CD8-positive, alpha-beta memory T cell (primary cell): ENCODE measurements at places on chromosomes 3 and 15.

DNA sequence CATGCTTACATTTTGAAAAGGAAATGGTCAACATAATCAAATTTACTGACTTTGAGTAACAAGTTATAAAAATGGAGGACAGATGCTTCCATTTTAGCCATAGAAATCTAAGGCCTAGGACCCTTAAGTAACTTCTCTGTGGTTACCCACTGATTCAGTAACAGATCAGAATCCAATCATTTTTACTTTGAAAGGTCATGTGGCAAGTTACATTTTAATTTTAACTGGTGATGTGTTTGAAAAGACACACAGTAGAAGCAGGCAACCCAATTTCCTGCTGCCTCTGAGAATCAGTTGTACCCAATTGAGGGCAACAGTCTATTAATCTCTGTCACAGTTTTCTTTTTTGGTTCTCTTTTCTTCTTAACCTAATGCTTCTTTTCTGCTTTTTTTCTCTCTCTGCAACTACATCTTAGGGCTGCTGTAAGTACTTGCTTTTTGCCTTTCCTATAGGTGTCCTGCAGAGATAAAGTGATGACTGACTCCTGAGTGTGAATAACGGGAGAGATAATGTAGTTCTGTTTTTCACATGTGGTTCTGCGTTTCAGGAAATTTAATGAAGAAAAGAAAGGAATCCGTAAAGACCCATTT is 3.3 kb downstream of the ZWILCH start:
- DNase-seq: no peak

- no peak for DNase-seq
Measured at GRCh38 chr15:55250392-55250791, 39.2 kb downstream of the RAB27A start.

GRCh38 chr3:183954875-183955274 is 62.8 kb downstream of the ABCC5 start:
- no peak for DNase-seq

GRCh38 chr3:58621086-58621830 is 44.1 kb upstream of the FAM107A start:
- DNase-seq: no peak

DNA sequence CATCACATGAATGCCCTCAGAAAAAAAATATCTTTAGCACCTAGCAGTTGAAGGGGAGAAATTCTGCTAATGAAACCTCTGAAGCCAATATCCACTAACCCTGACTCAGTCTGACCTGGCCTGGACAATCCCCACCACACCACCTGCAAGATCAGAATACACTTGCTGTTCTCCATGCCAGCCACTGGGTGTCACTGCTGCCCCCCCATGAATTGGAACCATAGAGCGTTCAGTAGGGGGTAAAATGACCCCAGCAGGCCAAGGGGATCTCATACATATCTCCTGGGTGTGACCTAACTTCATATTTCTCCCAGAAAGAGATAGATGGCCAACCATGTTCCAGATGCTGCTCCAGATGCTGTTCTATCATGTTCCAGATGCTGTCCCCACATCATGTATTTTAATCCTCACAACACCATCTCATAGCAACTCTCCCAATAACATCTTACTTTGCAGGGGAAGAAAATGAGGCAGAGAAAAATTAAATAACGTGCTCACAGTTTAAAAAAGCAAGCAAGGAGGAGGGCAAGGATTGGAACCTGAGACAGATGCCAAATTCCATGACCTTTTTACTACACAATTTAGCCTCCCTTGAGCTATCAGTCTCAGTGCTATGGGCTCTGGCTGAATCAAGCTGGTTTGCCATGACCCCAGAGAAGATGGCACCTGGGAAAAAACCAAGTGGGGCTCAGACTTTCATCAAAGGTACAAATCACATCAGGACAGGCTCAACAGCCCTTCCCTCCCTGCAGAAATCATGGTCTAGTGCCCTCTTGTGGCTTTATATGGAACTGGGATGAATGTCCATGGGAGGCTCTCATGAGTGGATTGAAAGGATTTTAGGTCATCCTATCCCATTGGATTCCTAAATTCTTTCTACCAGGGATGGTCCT is 12.4 kb downstream of the NTRK3 start:
- DNase-seq: no peak

DNA sequence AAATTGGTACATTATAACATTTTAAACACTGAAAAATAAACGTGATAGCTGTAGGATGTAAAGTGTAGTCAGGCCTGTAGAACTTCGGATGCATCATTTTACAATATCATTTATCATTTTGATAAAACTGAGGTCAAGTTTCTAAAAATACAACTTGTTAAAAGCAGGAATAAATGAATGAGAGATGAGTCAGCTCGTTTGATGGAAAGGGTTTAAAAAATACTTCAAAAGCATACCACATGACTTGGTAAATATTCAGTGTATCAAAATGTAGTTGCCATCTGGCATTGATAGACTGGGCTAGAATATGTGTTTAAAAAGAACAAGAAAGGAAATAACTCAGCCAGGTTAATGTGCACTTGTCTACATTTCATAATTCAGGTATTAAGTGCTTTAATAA is 357.0 kb downstream of the TIGIT start:
- DNase-seq: no peak

DNA sequence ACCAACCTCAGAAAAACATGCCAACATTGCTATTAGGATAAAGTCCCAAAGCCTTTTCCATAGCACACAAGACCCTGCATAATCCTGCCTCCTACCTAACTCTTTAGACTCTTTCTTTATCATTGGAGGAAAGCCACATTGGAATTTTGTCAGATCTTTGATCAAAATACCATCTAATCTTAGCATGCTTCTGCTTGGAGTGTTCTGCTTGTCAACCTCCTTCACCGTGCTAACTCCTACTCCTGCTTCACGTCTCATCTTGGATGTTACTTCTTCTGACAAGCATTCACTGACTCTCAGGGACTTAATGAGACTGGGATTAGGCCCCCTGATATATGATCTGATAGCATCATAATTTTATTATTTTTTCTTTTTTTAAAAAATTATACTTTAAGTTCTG is 7.4 kb upstream of the GLCE start:
- DNase-seq: no peak

- DNase-seq: no peak
Measured at GRCh38 chr3:7964899-7965298, 536.7 kb upstream of the LMCD1 start.

- no peak for DNase-seq
Measured at GRCh38 chr15:62899090-62899493, 143.5 kb upstream of the TPM1 start.

- no peak for DNase-seq
Measured at GRCh38 chr3:31093606-31094005, 199.1 kb upstream of the GADL1 start.
